NCI-H460 (cell line): ENCODE measurements at places on chromosomes 1 and 21. TPM values are rescaled to one million over a fixed set of nuclear protein-coding genes. Genes with fewer than 3 reads are reported as not detected.

The KDF1 gene
- not detected in 2 replicates for total RNA-seq

The MAP3K7CL gene
- total RNA-seq = 1.3 TPM in 1 of 2 replicates, not detected in the other

DNA sequence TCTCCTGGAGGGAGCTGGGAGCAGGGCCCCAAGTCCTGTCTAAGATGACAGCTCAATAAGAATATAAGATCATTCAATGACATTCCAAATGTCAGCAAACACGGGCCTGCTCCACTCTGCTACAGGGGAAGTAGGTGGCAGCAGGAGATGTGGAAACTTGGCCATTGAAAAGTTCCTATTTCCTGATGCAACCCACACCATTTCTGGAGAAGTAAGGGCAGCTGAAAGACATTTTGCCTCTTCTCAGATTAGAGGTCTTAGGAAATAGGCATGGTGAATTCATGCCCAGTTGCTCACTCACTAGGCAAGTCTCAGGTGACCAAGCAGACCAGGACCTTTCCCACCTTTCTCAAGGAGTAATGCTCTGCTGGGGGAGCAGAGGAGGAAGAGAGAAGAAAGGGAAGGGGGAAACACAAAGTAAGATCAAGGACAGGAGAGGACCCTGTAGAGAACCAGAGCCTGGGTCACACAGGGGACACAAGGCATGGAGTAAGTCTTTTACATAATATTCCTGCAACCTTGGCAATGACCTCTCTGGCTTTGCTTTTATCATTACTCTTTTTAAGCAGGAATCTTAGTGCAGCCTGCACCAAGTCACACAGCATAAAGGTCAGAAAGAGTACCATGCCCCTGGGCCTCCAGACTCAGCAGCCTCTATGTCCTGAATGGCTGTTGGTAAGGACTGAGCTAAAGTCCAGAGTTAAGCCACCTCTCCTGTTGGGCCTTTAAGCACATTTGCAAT lies 68.9 kb downstream of the DMAP1 start:
- no peak for DNase-seq

GRCh38 chr1:20153000-20153418 lies 13.9 kb downstream of the PLA2G2F start:
- no peak for DNase-seq

DNA sequence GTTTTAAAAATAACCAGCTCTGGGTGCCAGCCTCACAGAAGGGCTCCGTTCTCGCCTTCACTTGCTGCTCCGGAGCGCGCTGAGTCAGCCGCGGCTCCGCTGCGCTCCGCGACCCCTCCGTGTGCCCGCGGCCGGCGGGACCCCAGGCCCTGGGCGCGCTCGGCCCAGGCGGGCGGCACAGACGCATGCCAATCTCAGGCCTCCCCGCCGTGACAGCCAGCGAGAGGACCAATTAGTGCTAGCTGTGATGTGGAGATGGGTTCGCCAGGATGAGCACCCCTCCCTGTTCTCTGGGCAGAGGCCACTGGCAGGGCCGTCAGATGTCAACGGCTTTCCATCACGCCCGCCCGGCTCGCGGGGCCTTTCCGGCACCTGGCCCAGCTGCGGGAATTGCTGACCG lies 293.8 kb downstream of the SPATA17 start:
- DNase-seq = no peak

The SERPINC1 gene
- 0.17 TPM in 1 of 2 replicates, not detected in the other for total RNA-seq

DNA sequence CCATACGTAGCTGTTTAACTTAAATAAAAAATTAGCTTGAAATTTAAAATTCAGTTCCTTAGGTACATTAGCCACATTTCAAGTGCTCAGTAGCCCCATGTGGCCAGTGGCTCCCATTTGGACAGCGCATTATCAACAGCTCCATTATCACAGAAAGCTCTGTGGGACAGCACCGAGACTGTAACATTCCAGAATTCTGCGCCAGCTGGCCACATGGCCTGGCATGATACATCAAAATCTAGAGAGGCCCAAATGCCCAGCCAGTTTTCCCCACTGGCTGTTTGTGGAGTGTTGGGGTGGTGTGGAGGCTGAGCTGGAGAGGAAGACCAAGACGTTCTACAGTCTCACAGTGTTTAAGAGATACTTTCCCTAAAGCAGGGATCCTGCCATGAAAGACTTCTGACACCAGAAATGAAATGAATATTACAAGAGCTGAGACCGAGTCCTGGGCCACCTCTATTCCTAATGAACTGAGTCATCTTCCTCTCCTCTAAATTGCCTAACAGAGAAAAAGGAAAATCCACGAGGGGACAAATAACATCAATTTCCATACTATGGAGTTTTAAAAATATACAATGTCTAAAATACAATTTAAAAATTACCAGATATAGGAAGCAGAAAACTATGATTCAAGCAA lies 27.3 kb upstream of the ACTA1 start:
- no peak for DNase-seq

GRCh38 chr1:18352636-18353265 lies 128.0 kb upstream of the KLHDC7A start:
- no peak for DNase-seq

GRCh38 chr1:92808381-92808780 lies 23.5 kb upstream of the RPL5 start:
- DNase-seq = no peak

- no peak for DNase-seq
Observed at GRCh38 chr1:90708826-90709225, 8.3 kb downstream of the BARHL2 start.

- no peak for DNase-seq
Observed at GRCh38 chr1:6497215-6497866, 5.9 kb upstream of the PLEKHG5 start.

- DNase-seq = no peak
Observed at GRCh38 chr1:152728986-152729385, 21.0 kb downstream of the LCE4A start.

GRCh38 chr1:71823708-71824305 lies 458.5 kb downstream of the NEGR1 start:
- no peak for DNase-seq

- DNase-seq = no peak
Observed at GRCh38 chr21:37742532-37742931, 173.7 kb downstream of the KCNJ6 start.

The FLG2 gene
- under 0.01 TPM in 1 of 2 replicates, not detected in the other for total RNA-seq

The CD48 gene
- total RNA-seq = not detected in 2 replicates

The CD244 gene
- not detected in 2 replicates for total RNA-seq

The CLIC4 gene
- 170 and 172 TPM in 2 replicates for total RNA-seq
